ENCODE measurements at places on chromosomes 4 and X. TPM values are rescaled to one million over a fixed set of nuclear protein-coding genes. Genes with fewer than 3 reads are reported as not detected.

The GABRE gene
- 40.4 TPM for total RNA-seq

The RBMXL3 gene
- not detected for total RNA-seq

The KCTD8 gene
- total RNA-seq: not detected

The CT45A1 gene
- not detected for total RNA-seq

The REPS2 gene
- 0.86 TPM for total RNA-seq

The FAM9C gene
- not detected for total RNA-seq

The NDP gene
- 0.37 TPM for total RNA-seq

The CHRNA9 gene
- not detected for total RNA-seq

The STAP1 gene
- total RNA-seq: not detected

The HAND2 gene
- not detected for total RNA-seq

The EPHA5 gene
- 0.11 TPM for total RNA-seq

The CDKN2AIP gene
- 17.5 TPM for total RNA-seq

The CRMP1 gene
- not detected for total RNA-seq

The CSAG3 gene
- total RNA-seq: not detected

The KCND1 gene
- 0.88 TPM for total RNA-seq

The GLRA2 gene
- not detected for total RNA-seq

The PROM1 gene
- total RNA-seq: 196 TPM

The RIBC1 gene
- total RNA-seq: 0.88 TPM

The BOD1L1 gene
- total RNA-seq: 37.2 TPM

The ANOS1 gene
- 0.91 TPM for total RNA-seq

The ANAPC4 gene
- total RNA-seq: 24.9 TPM

The TCEAL7 gene
- total RNA-seq: not detected

The NPY2R gene
- not detected for total RNA-seq

The THAP9 gene
- total RNA-seq: 6.8 TPM

The STBD1 gene
- total RNA-seq: 3.8 TPM

The MSANTD1 gene
- 0.95 TPM for total RNA-seq

The DRP2 gene
- 0.09 TPM for total RNA-seq

The ADAM29 gene
- total RNA-seq: not detected

The CT45A10 gene
- not detected for total RNA-seq

The TEX13D gene
- not detected for total RNA-seq

The LIAS gene
- 21.1 TPM for total RNA-seq

The HOPX gene
- 0.21 TPM for total RNA-seq

The ATOH1 gene
- total RNA-seq: not detected

Measured in Caco-2 (cell line).